ENCODE measurements at places on chromosomes 11 and 22. TPM values are rescaled to one million over a fixed set of nuclear protein-coding genes. Genes with fewer than 3 reads are reported as not detected.

OR2AG2 gene
- total RNA-seq, result not detected

RIN1 gene
- total RNA-seq, result 41.2 TPM

PHLDA2 gene
- total RNA-seq, result 135 TPM

OR51E2 gene
- total RNA-seq, result not detected

TRIM48 gene
- total RNA-seq, result not detected

RAB3IL1 gene
- total RNA-seq, result 13.9 TPM

MLC1 gene
- total RNA-seq, result not detected

OR6T1 gene
- not detected for total RNA-seq

CALCA gene
- total RNA-seq, result not detected

OR4C15 gene
- total RNA-seq, result not detected

TMEM191B gene
- 1.1 TPM for total RNA-seq

BCO2 gene
- total RNA-seq, result 0.93 TPM

CATSPERZ gene
- 2.7 TPM for total RNA-seq

RTN4R gene
- 9.3 TPM for total RNA-seq

SAC3D1 gene
- 48.4 TPM for total RNA-seq

CHRM1 gene
- 0.11 TPM for total RNA-seq

ST14 gene
- total RNA-seq, result 0.09 TPM

DDX25 gene
- 0.04 TPM for total RNA-seq

OR5AS1 gene
- not detected for total RNA-seq

UBQLN3 gene
- total RNA-seq, result not detected

RAB38 gene
- 1.0 TPM for total RNA-seq

ART1 gene
- total RNA-seq, result not detected

MUC2 gene
- total RNA-seq, result 0.17 TPM

SOX6 gene
- not detected for total RNA-seq

ISX gene
- total RNA-seq, result not detected

CYTH4 gene
- 0.69 TPM for total RNA-seq

TCN2 gene
- 5.2 TPM for total RNA-seq

KCNJ11 gene
- total RNA-seq, result 0.39 TPM

SCGB1D2 gene
- total RNA-seq, result not detected

MS4A1 gene
- total RNA-seq, result not detected

SLC22A25 gene
- total RNA-seq, result not detected

SLC7A4 gene
- not detected for total RNA-seq

FUT4 gene
- total RNA-seq, result 2.7 TPM

OR8G1 gene
- not detected for total RNA-seq

VPS51 gene
- total RNA-seq, result 54.5 TPM

SERPING1 gene
- 0.42 TPM for total RNA-seq

OR5AN1 gene
- not detected for total RNA-seq

GAL gene
- total RNA-seq, result 17.5 TPM

IGLL1 gene
- not detected for total RNA-seq

Data from A549 treated with DMSO at 1 μM for 4 hours (cell line).